Neural crest cell (in vitro differentiated cells): ENCODE measurements at places on chromosomes 13 and 19. TPM values are rescaled to one million over a fixed set of nuclear protein-coding genes. Genes with fewer than 3 reads are reported as not detected.
A peak's percentile ranks its signal among the peaks of the same experiment; 100 is the strongest.

DNA sequence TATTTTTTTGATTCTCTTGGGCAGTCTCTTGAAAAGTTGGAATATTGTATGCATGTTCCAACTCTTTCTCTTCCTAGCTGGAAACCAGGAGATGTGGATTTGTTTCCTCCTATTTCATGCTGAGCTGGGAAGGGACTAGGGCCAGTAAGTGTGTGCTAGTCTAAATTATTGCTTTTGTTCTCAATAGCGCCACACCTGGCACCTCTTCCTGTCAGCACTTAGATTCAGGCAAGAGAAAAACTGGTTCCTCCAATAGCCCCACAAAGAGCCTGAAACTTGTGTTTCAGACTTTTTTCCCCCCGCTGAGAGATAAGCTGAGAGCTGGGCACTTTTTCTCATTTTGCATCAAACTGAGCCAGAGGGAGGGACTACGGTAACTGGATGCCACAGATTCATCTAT is 353.4 kb downstream of the OLFM4 start:
- DNase-seq = no peak

- no peak for DNase-seq
These were observed 218.1 kb upstream of the ARGLU1 start for GRCh38 chr13:106786006-106786563.

GRCh38 chr19:55216461-55217198 is 7.3 kb upstream of the PTPRH start:
- DNase-seq = peak; percentile 86

- peak; percentile 52 for DNase-seq
These were observed 714 bp downstream of the POLRMT start for GRCh38 chr19:632579-633067.

- no peak for DNase-seq
These were observed 94.2 kb upstream of the MCF2L start for GRCh38 chr13:112874751-112875300.

DNA sequence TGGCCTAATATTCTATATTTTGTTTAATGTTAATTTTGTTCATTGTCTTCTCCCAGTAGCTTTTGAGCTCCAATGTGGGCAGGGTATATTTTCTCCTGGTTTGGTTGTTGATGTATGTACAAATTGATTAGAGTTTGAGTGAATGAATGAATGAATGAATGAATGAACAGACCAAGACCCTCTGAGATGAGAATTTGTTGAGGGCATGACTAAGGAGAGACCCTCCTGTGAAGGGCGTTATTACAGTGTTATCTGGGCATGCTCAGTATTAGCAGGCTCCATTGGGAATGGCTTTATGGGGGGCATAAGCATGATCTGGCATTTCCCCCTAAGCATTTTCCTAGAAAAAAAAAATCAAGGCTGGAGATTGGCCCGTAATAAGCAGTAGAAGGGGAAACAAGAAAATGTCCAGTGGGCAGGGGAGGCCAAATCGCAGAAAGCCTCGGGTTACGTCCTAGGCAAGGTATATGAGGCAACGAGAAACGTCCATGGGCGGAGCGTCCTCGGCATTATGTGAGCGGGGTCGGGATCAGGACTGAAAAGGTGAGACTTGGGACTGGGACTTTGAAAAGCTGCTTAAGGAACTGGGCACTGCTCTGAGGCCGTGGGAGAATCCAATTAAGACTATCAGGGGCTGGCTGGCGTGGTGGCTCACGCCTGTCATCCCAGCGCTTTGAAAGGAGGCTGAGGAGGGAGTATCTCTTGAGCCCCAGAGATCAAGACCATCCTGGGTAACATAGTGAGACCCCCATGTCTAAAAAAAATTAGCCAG is 904 bp upstream of the ARHGAP33 start:
- no peak for DNase-seq

DNA sequence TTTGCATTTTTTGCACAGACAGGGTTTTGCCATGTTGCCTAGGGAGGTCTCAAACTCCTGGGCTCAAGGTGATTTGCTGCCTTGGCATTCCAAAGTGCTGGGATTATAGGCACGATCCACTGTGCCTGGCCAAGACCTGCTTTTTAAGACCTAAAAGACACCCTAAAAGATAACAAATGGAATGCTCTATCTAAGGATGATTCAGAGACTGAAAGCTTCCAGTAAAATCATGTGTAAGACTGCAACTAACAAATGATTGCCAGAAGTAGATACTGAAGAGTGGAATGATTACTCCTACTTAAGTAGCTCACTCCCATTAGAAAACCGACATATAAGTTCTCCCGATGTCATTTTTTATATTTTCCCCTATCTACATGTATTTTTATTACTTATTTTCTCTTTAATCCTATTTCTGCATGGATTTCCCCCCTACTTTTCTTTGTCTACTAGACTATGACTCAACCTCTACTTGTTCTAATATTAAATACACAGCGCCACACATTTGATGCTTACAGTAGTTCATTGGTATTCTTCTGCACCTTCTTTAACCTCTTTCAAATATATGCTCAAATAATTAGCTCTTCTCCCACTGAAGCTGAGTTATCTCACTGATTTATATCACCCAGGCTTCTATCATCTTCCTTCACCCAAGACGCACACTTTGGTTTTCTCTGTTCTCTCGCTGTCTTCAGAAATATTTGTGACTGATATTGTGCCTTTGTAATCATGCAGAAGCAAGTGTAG is 32.2 kb upstream of the KLF12 start:
- DNase-seq = no peak

GRCh38 chr19:53626976-53627375 is 4.8 kb upstream of the DPRX start:
- DNase-seq = no peak

- no peak for DNase-seq
These were observed 741 bp upstream of the TUBGCP3 start for GRCh38 chr13:112588490-112589297.

DNA sequence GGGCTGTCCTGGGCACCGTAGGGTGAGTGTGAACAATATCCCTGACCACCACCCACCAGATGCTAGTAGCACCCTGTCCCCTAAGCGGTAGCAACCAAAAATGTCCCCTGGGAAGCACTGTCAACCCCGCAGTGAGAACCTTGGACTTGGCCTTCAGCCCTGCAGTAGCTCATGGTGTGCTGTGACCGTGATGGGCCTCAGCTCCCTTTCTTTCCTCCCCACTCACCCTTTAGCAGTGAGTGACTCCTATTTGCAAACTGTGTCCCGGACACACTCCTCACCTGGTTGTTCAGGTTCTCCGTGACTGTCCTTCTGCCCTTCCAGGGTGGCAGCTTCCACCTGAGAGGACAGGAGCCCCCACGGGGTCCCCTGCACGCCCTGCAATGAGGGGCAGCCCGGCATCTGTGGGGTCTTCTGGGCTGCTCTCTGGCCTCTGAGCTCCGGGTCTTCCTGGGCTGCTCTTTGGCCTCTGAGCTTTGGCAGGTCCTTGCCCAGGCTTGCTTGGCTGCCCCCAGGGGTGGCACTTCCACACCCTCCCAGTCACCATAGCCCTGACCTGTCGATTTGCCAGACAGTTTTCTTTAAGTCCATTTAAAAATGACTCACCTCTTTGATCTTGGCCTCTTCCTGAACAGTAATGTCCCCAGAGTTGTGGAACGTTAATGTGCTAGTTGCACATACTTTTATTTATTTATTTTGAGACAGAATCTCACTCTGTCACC is 3.8 kb downstream of the KDM4B start:
- DNase-seq = no peak

- DNase-seq = no peak
These were observed 12.6 kb downstream of the ZSCAN18 start for GRCh38 chr19:58085348-58085875.

- no peak for DNase-seq
These were observed 13.0 kb downstream of the YIPF2 start for GRCh38 chr19:10915130-10916091.

DNA sequence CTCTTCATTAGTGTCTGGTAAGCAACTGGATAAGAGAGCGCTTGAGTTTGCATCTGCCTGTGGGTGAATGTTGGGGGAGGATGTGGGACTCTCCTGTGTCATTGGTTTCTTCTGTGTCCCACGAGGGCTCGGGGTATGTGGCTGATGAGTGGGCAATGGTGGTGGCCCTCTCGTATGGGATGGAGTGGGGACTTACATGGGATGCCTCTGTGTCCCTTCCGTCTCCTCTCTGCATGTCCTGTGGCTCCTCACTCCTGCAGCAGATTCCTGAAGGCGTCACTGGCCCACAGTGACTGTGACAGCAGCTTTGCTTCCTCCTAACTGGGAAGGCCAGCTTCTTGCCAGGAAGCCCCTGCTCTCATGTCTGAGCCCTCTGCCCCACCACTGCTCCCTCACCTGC is 2.6 kb upstream of the LRP3 start:
- DNase-seq = no peak

DNA sequence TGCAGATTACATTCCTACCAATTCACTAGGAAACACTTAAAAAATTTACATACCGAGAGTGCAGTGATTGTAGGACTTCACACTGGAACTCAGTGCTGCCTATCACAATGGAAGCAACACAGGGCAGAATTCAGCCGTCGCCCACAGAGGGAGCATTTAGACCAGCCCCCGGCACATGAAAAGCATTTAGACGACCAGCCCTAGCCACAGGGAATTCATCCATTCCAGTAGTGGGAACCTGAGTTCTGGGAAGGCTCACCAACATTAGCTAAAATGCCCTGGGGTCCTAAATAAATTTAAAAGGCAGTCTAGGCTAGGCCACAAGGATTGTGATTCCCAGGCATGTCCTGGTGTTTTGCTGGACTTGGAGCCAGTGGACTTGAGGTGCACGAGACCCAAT is 155.2 kb downstream of the LIG4 start:
- no peak for DNase-seq

- DNase-seq = no peak
These were observed 8.1 kb downstream of the NKPD1 start for GRCh38 chr19:45152504-45153338.

GRCh38 chr13:102317593-102317992 is 84.3 kb downstream of the FGF14 start:
- DNase-seq = no peak

DNA sequence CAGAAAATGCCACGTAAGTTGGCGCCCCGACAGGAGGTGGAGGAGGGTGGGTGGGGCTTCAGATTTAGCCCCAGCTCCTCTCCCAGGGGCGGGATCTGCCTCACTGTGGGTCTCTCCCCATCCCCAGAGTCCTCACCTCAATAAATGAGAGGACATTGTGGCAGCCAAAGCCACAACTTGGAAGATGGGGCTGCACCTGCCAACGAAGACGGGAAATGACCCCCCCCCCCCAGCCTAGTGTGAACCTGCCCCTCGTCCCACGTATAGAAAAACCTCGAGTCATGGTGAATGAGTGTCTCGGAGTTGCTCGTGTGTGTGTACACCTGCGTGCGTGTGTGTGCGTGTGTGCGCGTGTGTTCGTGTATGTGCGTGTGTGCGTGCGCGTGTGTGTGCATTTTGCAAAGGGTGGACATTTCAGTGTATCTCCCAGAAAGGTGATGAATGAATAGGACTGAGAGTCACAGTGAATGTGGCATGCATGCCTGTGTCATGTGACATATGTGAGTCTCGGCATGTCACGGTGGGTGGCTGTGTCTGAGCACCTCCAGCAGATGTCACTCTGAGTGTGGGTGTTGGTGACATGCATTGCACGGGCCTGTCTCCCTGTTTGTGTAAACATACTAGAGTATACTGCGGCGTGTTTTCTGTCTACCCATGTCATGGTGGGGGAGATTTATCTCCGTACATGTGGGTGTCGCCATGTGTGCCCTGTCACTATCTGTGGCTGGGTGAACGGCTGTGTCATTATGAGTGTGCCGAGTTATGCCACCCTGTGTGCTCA is 1.5 kb upstream of the TRAPPC5 start:
- no peak for DNase-seq

DNA sequence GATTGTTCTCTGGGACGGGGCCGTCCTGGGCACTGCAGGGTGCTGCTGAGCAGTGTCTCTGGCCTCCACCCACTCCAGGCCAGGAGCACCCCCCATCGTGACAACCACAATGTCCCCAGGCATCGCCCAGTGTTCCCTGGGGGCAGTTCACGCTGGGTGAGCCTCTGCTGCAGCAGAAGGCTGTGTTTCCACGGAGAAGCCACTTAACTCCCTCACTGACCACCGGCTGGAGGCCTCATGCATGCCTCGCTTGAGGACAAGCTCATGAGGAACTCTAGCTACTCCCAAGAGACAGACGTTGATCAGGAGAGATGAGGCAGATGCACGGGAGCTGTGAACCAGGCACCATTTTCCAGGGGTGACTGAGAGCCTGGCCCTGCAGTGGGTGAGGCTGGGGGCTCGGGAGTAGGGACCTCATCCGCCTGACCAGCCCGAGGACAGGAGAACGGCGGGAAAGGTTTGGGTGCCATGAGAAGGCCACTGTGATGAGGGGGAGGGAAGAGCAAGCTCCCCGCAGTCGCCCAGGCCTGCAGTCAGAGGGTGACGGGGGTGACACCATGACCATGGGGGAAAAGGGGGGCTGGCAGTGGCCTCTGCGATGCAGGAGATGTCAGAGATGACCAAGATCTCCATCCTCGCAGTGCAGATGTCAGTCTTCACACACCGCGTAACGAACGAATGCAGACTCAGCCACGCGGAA is 5.1 kb downstream of the SLC39A3 start:
- no peak for DNase-seq

DNA sequence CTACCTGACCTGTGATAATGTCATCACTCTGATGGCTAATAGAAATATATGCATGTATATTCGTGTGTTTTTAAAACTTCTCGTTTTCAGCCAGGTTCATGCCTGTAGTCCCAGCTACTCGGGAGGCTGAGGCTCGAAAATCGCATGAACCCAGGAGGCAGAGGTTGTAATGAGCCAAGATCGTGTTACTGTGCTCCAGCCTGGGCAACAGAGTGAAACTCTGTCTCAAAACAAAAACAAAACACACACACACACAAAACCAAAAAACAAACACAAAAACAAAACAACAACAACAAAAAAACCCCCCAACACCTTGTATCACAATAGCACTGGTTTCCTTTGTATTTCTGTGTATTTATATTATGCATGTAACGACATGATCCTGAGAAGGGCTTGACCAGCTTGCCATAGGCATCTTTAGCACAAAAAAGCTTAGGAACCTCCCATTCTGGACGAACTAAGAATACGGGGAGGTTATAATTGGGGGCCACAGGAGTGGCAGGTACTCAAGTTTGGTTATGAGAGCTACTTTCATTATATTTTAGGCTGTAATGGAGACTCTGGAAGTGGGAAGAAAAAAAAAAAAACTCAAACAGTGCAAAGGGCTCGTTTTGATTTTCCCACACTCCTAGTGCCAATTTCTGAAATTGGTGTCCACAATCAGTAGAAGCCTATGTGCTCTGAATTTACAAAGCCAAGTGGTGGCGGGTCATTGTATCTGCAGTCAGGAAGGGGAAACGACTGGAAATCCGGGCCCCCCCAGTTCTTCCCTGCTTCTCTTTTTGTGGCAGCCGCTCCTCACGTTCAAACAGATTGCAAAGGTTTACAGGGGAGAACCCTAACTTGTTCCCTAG is 1.2 kb upstream of the ACP7 start:
- DNase-seq = no peak

GRCh38 chr13:37868691-37869505 is 674 bp downstream of the TRPC4 start:
- peak; percentile 8 for DNase-seq

The ANGPTL8 gene
- total RNA-seq = not detected in 2 replicates

The RNF113B gene
- not detected in 2 replicates for total RNA-seq

The CRX gene
- total RNA-seq = not detected in 2 replicates

The SPINT2 gene
- 9.2 and 9.6 TPM in 2 replicates for total RNA-seq

The GRK1 gene
- total RNA-seq = 0.77 and 1.5 TPM in 2 replicates

The PLEKHF1 gene
- total RNA-seq = 1.2 TPM in 2 replicates

The CEACAM8 gene
- total RNA-seq = not detected in 2 replicates

The MIR17HG gene
- total RNA-seq = 40.6 and 40.9 TPM in 2 replicates

The F2RL3 gene
- not detected in 2 replicates for total RNA-seq

The VSTM2B gene
- total RNA-seq = 0.21 TPM in 1 of 2 replicates, not detected in the other
